Nephron progenitor cell (in vitro differentiated cells): ENCODE measurements at places on chromosomes 5 and 9.

GRCh38 chr5:83321483-83322055 is 150.0 kb upstream of the VCAN start:
- DNase-seq: no peak

DNA sequence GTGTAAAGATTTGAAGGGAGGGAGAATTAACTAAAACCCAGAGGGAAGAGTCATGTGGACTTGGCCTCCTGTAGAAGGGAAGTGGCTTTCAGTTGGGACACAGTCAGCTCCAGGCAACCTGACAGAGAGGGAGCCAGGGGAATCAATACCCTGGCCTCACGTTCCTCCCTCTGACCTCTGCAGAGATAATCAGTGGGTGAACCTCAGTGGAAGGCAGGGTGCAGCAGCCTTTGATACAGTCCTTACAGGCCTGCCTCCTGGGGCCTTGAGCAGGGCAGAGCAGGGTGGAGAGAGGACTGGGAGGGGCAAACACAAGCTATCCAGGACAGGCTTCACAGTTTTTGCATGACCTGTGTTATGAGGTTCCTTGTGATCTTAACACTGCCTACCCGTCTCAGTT is 61.9 kb upstream of the GPBP1 start:
- DNase-seq: no peak

DNA sequence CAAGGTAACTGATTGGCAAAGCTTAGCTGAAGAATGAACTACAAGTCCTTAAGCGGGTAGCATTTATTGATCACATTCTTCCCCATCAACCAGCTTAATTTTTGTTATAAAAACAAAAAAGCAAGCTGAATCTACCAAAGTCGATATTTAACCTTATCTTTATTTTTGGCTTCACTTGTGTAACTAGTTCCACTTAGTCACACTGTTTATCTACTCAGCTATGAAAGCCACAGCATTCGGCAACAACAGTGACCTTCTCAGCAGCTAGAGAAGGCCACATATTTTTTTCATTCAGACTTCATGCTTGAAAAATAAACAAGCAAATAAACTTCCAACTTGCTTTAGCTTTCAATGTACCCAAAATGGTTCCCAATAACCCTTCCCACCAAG is 69.4 kb downstream of the KLHL3 start:
- DNase-seq: no peak

- DNase-seq: no peak
Observed at GRCh38 chr5:81755320-81755719, 4.4 kb upstream of the SSBP2 start.

DNA sequence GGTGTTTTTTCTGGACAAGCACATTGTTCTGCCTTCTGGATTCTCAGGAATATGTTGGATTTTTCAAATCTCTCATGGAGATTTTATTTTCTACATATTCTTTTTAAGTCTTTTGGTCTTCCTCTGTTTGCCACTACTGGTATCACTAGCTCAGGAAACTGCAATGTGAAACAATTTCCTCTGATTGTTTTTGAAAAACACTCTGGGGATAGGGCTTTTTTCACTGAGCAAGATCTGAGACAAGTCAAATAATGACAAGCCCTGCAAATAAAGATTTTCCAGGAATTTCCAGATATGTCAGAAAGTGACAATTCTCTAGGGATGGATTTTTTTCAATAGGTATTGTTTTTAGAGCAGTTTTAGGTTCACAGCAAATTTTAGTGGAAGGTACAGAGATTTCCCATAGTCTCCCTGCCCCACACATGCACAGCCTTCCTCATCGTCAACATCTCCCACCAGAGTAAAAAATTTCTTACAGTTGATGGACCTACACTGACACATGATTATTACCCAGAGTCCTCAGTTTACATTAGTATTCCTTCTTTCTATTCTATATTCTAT is 86.9 kb upstream of the TMEM161B start:
- no peak for DNase-seq

DNA sequence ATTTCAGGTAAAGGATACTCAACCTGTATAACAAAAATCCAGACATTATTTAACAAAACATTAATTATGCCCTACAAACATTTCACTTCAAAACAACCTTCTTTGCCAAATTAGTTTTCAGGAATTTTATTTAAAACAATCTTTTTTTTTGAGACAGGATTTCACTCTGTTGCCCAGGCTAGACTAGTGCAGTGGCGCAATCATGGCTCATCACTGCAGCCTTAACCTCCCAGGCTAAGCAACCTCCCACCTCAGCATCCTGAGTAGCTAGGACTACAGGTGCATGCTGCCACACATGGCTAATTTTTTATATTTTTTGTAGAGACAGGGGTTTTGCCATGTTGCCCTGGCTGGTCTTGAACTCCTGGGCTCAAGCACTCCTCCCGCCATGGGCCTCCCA is 3.9 kb downstream of the FNIP1 start:
- no peak for DNase-seq

DNA sequence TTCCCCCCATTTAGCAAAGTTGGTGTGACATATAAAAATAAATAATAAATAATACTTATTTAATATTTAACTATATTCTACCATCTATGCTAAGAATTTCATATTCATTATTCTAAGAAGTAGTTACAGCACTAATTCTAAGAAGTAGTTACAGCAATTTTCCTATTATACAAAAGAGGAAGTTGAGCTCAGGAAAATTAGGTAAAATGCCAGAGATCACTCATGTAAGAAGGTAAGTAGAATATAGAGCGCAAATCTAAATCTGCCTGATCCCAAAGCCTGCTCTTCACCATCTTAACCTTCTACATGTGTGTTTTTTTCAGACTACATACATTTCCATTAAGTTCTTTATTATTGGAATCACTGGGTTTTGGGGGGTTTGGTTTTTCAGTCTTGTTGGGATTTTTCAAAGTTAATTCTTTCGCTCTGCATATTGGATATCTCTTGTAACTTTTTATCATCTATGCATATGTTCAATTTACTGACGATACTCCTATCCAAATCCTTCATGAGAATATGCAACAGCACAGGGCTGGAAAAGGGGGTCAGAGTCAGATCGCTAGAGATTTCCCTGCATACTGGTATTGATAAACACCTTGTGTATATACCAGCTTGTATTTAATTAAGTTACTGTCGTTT is 852.1 kb downstream of the MAT2B start:
- DNase-seq: no peak

DNA sequence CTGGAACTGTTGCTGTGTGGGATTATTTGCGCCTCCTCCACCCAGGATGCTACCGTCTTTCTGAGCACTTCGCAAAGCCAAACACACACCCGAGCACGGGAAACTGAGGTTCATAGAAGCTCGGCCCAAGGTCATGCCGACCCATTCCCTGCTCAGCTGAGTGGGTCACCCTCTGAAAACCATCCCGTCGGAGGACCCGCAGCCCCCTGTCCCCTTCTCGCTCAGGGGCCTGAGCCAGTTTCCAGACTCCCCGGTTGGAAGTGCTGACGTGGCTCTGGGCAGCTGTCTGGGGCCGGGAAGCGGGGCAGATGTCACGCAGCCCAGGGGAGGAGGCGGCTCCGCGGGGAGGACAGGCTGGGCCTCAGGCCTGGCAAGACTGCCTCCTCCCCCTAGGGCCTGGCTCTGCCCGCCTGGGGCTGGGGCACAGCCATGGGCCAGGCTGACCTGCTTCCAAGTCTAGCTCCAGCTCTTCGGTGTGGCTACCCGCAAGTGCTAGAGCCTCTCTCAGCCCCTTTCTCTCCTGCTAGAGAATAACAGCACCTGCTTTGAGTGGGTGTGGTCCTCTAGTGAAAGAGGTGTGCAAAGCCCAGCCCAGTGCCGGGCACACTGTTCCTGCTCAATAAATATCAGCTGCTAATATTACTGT is 9.9 kb upstream of the CXXC5 start:
- DNase-seq: peak; percentile 50

DNA sequence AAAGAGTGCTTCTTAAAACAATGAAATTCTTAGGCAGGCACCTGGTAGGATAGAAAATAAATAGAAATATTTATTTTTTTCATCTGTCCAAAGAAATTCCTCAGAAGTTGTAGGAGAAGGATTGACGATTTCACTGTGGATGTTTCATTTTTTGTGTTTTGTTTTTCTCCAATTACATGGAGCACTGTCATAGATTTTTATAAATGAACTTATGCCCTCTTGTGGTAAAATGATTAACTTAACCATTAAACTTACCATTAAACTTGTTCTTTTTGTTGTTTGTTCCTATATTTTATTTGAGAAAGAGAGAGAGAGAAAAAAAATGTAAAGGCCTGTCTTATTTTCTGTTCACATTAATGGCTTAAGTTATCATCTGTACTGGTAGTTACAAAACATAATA is 339.2 kb downstream of the PRR16 start:
- no peak for DNase-seq

- no peak for DNase-seq
Observed at GRCh38 chr5:83472213-83472507, 616 bp downstream of the VCAN start.

DNA sequence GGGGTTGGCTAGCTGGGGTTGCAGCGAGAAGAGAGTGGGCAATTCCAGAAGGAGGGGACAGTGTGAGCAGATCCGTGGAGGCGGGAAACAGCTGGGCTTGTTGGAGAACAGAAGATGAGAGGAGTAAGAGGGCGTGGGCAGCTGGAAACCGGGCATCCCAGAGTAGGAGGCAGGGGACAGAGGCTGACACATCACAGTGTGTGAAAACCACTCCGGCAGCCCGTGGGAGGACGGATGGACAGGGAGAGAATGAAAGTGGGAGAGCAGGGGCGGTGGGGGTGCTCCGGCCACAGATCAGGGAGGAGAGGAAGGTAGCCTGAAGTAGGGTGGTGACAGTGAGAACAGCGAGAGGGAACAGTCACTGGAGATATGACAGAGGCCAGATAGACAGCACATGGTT is 8.3 kb upstream of the PSMB7 start:
- no peak for DNase-seq

DNA sequence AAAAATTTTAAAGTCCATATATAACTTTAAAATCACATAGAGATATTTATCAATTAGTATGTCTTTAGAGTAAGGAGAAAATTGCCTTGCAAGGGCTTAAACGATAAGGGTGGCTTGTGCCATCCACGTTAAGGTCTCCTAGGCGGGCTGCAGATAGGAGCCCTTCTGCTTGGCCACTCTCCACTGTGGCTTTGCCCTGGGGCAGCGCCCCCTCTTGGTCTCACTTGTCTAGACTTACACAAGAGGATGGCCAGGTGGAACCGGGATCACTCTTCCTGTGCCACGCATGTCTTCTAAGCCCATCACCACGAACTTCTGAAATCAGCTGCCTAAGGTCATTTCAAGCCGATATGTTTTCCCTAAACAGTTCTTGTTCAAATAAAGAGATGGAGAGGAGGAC is 2.9 kb downstream of the FPGS start:
- peak; percentile 61 for DNase-seq

DNA sequence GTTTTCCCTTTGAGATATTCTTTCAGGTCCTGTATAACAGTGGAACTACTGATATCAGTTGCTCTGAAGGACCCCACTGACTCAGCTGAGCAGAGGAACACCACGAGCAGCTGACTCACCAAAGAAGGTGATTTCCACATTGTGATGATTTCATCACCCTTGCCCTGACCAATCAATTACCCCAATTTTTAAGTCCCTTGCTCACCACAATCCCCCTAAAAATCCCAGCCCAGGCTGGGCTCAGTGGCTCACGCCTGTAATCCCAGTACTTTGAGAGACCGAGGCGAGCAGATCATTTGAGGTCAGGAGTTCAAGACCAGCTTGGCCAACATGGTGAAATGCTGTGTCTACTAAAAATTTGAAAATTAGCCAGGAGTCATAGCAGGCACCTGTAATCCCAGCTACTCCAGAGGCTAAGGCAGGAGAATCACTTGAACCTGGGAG is 125.3 kb upstream of the ABCA1 start:
- DNase-seq: no peak

GRCh38 chr5:98415663-98416062 is 357.8 kb upstream of the RGMB start:
- no peak for DNase-seq

GRCh38 chr9:93667627-93668026 is 91.2 kb downstream of the PHF2 start:
- no peak for DNase-seq

GRCh38 chr5:56069652-56070226 is 75.0 kb upstream of the IL6ST start:
- DNase-seq: no peak

DNA sequence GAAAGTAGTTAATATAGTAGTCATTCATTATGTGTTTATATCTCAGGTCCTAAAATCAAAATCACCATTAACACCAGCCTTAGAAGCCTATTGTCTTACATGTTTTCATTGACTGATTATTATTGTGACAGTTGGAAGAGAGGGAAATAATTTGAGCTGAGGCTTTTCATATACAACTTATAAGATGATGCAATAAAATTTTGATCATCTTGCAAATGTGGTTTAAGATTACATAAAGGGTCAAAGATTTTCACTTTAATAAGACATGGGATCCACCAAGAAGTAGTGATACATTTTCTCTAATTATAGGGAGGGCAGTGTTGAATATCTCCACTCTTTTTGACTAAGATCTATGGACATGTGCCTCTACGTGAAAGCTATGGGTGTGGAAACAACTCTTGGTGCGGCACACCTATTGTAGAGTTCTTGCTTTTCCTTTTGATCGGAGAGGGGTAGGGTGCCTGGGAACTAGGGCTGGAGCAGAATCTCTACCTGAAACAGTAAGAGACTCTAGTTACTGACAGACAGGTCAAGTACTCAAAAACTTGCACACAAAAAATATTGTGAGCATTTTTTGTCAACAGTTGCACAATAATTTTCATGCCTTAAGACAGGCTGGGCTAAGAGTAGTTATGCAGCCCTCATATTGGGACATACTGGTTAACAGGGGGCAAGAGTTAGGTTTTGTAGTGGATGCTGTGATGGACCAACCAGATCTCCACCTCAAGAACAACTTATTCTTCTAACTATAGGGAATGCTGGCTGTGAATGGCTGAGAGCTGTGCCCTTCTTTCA is 139.3 kb upstream of the FST start:
- DNase-seq: no peak

DNA sequence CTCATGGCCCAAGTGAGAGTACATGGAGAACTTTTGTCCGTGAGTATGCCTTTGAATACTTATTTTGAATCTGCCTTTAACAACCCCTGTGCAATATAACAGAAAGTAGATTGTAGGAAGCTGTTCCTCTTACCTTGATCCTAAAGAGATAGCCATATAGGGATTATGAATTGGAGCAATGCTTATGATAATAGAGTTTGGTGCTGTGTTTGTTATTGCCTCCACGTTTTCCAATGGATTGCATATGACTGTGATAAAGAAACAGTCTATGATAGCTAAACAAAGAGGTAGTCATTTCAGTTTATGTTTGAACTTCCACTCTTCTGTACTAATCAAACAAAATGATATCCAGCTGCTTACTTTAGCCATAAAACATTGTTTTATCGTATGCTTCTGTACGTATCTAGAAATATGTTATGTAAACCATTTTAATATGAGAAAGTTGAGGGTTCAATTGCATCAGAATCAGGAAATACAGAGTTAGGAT is 199.6 kb upstream of the RGMB start:
- DNase-seq: no peak

- DNase-seq: no peak
Observed at GRCh38 chr5:72292411-72292810, 27.6 kb downstream of the MRPS27 start.

- DNase-seq: no peak
Observed at GRCh38 chr5:139108063-139108824, 89.9 kb downstream of the SIL1 start.
